Left ventricle myocardium superior (tissue), 1 donor: ENCODE measurements at places on chromosomes 3 and 15. TPM values are rescaled to one million over a fixed set of nuclear protein-coding genes. Genes with fewer than 3 reads are reported as not detected.

ARHGAP31 gene
- total RNA-seq: 41.7 TPM

- no peak for DNase-seq
Measured at GRCh38 chr3:61173676-61174075, 77.6 kb downstream of the FHIT start.

NIPA2 gene
- total RNA-seq: 17.3 TPM

CAMP gene
- total RNA-seq: not detected

CASR gene
- total RNA-seq: not detected

XXYLT1 gene
- total RNA-seq: 2.1 TPM

GRCh38 chr15:60250316-60250715 is 147.5 kb downstream of the ANXA2 start:
- DNase-seq: no peak
